SJSA1 (cell line): ENCODE measurements at places on chromosomes 16 and 17. TPM values are rescaled to one million over a fixed set of nuclear protein-coding genes. Genes with fewer than 3 reads are reported as not detected.

Gene KRTAP9-8
- total RNA-seq, result not detected in 2 replicates

Gene CD300LG
- not detected in 2 replicates for total RNA-seq

Gene KRT16
- 0.37 TPM in 1 of 2 replicates, not detected in the other for total RNA-seq

DNA sequence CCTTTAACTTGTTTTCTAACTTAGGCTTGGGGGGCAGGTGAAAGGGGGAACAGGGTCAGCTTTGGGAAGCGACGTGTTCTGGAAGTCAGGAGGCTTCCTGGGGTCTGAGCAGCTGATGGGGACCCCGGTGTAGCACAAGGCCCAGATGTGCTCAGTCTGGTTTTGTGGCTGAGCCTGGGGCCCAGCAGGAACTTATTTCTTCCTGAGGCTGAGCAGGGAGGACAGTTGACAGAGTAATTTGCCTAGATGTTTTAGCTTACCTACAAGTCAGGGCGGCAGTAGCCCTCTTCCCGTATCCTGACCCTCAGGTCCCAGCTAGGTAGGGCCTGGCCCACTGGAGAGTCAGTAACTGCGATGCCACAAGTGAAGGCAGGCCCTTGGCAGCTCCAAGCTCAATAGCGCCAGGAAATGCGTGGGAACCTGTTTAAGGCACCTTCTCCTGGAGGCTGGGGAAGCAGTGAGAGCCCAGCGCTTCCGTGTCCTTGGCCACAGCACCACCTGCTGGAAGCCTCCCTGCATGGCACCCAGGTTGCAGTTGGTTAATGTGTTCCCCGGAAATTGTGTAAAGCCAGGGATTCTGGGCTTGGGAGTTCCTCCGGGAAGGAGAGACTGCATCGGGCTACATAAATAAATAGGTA, 5.2 kb downstream of the CCR7 start:
- peak; percentile 71 for DNase-seq

DNA sequence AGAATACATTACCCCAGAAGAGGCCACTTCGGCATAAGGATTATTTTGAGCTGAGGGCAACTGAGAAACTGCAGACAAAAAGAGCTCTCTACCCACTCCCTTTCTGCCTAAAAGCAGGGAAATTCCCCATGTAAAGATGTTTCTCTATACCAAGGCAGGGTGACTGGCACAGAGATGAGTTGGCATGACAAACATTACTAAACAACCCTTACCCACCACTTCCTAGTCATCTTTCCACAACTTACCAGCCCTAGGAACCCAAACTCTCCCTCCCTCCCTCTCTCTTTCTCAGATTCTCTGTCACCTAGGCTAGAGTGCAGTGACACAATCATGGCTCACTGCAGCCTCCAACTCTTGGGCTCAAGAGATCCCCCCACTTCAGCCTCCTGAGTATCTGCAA, 68.6 kb downstream of the EMP2 start:
- no peak for DNase-seq

GRCh38 chr17:58351182-58351581, 819 bp downstream of the SUPT4H1 start:
- no peak for DNase-seq

GRCh38 chr16:72561-73548, at the start of gene RHBDF1:
RHBDF1 (minus strand) TSS chr16:72631; CDS start chr16:65015, 7,616 bp downstream.
- peak; percentile 70 for DNase-seq

- DNase-seq, result peak; percentile 90
Measured at GRCh38 chr17:78040440-78041385, 82.2 kb downstream of the TNRC6C start.

DNA sequence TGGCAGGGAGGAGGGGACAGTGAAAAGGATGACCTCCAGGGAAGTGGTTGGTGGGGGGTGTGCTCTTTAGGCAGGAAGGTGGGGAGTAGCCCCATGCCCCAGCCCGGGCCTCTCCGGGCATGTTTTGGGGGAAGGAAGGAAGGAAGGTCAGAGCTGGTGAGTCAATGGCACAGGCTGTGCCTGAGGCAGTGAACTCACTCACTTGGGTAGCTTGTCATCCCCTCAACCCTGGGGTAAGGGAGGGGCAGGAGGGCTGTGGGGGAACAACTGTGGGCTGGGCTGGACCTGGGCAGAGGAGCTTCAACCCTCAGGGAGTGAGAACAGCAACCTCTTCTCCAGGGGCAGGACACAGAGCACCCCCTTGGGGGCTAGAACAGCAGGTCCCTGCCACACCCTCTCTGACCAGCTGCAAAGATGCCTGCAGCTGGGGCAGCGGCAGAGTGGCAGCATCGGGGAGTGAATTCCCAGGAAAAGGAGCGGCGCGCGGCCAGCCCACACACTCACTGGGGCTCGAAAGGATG, 6.3 kb downstream of the CSF3 start:
- DNase-seq, result no peak

DNA sequence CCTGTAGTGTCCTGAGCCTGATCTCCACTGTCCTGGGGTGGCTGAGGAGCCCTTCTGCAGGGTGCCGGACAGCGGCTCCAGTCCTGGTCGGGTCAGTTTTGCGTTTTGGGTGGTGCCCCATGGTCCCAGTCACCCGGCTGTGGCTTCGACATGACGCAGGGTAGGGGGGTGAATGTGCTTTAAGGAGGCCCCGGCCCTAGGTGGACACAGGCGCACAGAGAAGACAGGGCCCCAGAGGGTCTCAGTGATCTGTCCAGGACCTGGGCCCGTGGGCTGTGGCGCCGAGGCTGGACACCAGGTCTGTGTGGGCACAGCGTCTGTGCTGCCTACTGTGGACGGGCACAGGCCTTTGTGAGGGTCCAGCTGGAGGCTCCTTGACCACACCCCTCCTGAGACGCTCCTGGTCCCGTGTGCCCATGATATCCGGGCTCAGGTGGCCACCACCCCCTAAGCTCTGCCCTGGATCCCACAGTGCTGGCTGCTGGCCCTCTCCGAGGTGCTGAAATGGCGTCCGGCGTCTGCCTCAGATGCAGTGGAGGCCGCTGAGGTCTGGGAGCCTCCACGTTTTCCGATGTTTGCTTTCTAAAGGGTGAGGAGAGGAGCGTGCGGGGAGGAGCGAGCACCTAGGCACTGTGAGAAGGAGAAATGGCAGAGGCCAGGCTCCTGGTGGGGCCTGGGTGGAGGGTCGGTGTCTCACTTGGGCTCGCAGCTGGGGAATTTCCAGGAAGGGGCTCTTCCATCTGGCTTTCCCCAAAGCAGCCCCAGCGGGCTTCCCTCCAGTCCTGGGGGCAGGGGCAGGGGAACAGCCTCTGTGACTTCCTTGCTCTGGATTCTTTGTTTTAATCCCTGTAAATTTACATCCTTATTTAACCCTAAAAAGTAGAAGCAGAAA, 56.1 kb upstream of the ACSF3 start:
- no peak for DNase-seq

GRCh38 chr17:44448412-44448811, 54.8 kb downstream of the GPATCH8 start:
- no peak for DNase-seq

- no peak for DNase-seq
Measured at GRCh38 chr16:57721356-57722209, 14.0 kb upstream of the KATNB1 start.
